Amniotic epithelial cell (primary cell): ENCODE measurements at places on chromosomes 1 and 21.

GRCh38 chr1:60118085-60118484, 44.5 kb upstream of the C1orf87 start:
- no peak for DNase-seq

DNA sequence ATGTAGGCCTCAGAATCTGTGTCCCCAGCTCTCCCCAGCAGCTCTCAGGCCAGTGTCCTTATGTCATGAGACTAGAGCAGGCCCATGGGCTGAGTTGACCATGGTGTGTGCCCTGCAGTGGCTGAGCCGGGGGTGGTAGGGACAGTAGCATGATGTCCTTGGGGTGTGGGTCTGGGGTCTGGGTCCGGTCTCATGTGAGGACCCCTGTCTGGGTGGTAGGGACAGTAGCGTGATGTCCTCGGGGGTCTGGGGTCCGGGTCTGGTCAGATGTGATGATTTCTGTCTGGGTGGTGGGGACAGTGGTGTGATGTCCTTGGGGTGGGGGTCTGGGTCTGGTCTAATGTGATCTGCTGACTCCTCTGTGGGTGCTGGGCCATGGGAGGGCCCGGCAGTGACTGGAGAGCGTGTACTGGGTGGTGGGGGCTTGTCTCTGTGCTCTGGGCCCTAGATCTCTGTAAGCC, 64.5 kb downstream of the OBSCN start:
- DNase-seq: no peak

DNA sequence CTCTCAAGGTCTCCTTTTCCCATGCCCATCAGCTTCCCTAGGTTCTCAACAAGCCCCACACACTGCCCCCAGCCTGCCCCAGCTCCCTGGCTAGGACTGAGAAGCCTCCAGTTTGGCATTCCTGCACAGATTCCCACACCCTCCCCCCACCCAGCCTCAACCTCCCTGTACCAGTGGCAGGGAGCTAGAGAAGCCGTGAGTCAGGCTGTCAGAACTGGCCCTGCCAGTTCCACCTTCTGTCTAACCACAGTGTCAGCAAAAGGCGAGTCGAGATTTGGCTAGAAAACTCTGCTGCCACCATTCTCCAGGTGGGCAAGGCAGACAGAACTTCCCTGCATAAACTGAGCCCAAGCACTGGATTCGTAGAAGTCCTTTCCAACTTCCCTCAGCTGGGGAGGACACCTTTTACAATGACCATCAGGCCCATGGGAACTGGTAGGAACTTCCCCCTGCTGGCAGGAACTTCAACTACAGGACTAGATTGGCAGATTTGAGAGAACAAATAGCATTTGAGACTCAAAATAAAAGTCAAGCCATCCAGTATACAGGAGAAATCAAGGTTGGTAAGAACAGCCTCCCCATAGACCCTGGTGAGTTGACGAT, 31.0 kb downstream of the TNNT2 start:
- peak; percentile 48 for DNase-seq

DNA sequence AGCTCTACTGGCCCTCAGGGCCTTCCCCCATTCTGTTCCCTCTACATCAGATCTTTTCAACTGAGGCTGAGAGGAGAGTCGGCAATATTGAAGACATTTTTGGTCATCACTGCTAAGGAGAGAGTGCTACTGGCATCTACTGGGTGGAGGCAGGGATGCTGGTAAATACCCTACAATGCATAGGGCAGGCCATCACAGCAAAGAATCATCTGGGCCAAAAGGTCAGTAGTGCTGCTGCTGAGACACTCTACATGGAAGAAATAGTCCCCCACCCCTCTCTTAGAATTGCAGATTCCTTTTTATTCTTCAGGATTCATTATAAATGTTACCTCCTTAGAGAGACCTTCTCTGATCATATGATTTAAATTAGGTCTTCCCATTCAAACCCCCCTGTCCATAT, 94.3 kb downstream of the JAK1 start:
- DNase-seq: no peak

- no peak for DNase-seq
Observed at GRCh38 chr1:189500778-189501177, 976.9 kb downstream of the BRINP3 start.
